ENCODE measurements at places on chromosomes 7 and 10.

- DNase-seq: no peak
Measured at GRCh38 chr10:3987143-3987974, 202.3 kb upstream of the KLF6 start.

- no peak for DNase-seq
Measured at GRCh38 chr7:22996470-22996869, 17.5 kb downstream of the HYCC1 start.

GRCh38 chr7:107138696-107139420, 29.9 kb upstream of the HBP1 start:
- DNase-seq: no peak

DNA sequence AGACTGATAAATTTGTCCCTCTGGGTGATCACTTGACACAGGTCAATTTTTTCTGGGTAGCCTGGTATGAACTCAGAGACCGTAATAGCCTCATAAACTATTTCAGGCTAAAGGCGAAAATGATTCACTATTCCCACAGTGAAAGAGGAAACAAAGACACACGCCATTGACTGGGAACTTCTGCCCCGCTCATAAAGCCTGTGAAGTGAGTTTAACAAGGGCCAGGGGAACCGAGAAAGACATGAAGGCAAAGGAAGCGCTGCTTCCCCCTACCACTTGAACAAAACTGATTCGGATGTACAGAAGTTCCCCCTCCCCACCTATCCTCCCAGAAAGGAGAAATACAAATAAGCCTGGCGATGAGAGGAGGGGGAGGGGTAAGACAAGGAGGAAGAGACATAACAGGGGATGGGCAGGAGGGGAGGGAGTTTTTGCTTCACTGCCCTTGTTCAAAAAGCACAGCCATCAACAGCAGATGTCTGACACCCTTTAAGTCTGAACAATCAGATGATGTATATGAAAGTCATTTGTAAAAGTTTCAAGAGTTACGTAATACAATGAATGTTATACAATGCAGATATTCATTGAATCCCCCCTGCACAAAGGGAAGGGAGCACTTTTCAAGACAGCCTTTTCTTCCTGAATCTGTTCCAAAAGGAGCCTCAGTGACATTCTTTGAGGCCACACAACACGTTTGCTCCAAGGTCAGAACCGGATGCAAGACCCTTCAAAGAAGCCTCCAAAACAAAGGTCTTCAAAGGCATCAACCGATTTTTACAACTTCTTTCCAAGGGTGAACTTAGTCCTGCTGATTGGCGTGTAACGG, 734 bp downstream of the ABCB4 start:
- DNase-seq: no peak

GRCh38 chr7:8063706-8064297, 95.2 kb downstream of the GLCCI1 start:
- no peak for DNase-seq

- DNase-seq: no peak
Measured at GRCh38 chr10:99329304-99329553, at the start of gene CNNM1. CNNM1 (plus strand) TSS chr10:99329356; CDS start chr10:99329388, 32 bp downstream.

DNA sequence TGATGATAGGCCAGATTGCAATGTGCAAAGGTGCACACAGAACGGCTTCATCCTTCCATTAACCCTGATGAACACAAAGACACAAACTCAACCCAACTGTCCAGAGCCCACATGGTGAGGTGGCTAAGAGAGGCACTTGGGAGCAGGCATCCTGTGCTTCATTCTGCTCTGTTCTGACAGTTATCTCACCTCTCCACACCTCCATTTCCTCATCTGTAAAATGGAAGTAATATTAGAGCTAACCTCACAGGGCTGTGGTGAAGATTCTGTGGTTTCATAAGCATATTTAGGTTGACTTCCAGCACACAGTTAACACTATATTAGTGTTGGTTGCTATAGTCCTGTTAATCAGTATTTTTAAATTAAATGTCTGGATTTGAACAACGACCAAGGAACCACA, 126.3 kb downstream of the TAX1BP1 start:
- no peak for DNase-seq

DNA sequence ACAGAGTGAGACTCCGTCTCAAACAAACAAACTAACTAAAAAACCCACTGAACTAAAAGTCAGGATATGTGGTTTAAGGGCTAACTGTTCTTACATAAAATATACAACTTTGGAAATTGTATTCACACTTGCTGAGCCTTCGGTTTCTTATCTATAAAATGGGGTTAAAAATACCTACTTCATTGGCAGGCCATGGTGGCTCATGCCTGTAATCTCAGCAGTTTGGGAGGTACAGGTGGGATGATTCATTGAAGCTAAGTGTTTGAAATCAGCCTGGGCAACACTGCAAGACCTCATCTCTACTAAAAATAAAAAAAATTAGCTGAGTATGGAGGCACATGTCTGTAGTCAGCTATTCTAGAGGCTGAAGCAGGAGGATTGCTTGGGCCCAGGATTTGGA, 115.4 kb upstream of the KLF6 start:
- DNase-seq: no peak

DNA sequence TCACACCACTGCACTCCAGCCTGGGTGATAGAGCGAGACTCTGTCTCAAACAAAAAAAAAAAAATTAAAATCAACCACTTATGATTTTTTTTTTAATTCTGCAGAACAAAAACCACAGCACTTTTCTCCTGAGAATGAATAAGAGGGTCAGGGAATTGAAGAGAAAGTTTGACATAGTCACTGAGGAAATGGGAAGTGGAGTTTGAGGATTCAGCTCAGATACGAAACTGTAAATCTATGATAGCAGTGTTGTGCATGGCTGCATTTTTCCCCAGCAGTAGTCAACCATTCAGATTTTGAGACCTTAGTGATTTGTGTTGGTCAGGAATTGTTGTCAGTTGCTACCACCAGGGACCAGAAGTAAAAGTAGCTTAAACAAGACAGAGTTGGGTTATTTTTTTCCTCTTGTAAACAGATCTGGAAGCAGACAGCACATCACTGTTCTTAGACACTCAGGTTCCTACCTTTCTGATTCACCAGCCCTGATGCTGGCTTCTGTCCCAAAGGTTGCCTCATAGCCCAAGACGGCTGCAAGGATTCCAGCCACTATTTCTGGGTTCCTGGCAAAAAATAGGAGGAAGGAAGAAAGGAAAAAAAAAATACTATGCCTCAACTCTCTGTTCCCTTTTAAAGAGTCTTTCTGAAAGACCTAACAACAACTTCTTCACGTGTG, 20.1 kb downstream of the PILRA start:
- DNase-seq: no peak

DNA sequence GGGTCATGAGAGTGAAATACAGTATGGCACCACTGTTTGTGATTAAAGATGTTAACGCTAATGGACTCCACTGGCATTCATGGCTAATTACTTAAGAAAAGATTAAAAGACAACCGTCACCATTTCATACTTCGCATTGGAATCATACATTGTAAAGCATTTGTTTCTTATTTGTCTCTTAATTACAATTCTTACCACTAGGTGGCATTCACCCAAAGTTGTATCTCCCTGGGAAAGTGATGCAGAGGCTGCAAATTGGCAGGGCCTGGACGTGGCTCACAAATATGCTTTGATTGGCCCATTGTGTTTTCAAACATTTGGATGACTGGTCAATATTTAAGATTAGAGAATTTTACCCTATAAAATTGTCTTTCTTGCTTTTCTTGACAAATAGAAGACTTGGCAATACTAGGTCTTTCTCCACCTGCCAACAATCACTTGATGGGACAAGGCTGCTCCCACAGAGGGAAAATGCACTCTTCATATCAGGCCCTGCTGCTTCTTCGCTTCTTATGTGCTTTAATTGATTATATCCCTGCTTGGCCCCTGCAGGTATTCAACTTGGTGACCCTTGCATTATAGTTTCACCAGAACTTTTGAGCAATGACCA, 72.1 kb upstream of the STARD3NL start:
- no peak for DNase-seq

GRCh38 chr7:75896803-75897327, 18.0 kb downstream of the RHBDD2 start:
- DNase-seq: no peak

DNA sequence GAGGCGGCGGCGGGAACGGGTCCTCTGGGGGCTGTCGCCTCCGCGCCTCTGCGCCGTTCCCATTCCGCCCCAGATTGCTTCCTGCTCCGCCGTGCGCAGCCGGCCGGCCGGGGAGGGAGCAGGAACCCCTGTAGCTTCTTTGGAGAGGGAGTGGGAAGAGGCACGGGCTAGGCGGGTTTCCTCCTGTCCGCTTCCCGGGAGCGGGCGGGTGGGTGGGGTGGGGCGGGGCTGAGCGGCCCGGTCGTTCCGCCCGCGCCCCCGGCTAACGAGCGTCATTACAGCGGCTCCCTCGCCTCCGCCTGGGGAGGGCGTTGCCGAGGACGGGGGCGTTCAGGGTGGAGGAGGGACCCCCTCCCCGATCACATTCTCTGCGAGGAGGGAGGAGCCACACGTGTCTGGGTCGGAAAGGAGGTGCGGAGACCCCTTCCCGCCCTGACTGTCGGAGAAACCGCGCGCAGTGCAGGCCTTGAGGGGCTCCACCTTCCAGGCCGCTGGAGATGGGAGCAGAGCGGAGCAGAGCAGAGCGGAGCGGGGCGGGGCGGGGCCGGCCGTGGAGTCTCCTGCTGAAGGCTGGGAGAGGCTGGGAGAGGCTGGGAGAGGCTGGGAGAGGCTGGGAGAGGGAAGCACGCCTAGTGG, 39.7 kb downstream of the AGAP3 start:
- no peak for DNase-seq

DNA sequence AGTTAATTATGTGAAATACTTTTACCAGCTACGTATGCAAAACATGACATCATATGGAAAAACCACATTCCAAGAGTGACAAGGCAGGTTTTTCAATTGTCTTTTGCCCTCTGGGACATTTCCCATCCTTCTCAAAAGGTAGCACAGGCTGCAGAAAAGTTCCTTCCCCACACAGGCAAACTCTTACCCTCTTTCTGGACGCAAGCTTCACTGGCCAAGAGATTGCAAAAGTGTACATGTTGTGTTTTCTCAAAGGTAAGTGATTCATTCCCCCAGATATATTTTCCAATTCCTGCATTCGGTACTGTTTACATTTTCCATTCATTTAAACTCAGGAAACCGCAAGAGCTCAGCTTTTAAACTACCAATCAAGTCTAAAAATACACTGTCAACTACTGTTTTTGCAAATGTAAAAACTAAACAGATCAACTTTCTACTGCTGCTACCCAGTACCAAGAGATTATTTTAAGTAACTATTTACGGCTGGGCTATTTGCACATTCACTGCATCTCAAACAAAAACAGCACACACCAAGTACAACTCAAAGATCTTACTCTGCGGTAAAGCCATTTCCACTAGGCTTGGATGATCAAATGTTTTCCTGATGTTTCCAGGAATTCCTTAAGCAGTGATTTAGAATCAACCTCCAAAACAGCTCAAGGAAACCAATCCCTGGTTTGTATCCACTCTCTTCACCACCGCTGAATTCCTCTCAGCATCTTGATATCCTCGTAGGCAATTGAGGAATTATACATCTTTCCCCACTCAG, 233.6 kb upstream of the CCDC6 start:
- DNase-seq: no peak

- DNase-seq: no peak
Measured at GRCh38 chr7:4916113-4916512, 32.6 kb upstream of the RADIL start.

DNA sequence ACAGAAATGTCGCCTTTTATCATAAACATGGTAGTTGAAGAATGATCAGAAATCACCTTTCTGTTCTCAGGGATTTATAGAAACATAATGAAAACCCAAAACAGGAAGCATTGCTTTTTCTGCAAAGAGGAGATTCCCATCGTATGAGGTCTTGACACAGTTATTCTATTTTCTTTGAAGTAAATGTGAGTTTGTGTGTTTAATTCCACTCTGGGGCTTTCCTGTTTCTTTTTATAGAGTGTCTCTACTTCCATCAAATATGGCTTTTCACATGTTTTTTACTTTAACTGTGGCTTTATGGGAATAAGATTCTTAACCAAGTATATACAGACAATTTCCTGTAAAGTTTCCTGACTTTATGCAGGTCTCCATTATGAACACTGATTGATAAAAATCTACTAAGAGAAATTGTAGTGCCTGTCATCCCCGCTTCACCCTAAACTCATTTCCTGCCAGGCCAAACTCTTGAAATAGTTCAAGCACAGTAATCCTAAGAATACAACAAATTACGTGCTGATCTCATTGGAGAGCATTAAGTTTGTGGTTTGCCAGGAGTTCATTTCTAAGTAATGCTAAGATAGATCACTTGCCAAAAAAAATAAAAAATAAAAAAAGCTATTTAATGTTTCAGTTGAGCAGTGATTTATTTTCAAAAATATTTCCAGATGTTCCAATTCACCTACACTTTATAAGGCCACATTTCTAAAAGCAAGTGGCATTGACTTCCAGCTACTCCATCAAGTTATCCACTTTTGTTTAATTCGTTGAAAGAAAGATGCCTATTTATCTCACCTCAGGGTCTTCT, 52.2 kb upstream of the SEC61G start:
- DNase-seq: no peak

DNA sequence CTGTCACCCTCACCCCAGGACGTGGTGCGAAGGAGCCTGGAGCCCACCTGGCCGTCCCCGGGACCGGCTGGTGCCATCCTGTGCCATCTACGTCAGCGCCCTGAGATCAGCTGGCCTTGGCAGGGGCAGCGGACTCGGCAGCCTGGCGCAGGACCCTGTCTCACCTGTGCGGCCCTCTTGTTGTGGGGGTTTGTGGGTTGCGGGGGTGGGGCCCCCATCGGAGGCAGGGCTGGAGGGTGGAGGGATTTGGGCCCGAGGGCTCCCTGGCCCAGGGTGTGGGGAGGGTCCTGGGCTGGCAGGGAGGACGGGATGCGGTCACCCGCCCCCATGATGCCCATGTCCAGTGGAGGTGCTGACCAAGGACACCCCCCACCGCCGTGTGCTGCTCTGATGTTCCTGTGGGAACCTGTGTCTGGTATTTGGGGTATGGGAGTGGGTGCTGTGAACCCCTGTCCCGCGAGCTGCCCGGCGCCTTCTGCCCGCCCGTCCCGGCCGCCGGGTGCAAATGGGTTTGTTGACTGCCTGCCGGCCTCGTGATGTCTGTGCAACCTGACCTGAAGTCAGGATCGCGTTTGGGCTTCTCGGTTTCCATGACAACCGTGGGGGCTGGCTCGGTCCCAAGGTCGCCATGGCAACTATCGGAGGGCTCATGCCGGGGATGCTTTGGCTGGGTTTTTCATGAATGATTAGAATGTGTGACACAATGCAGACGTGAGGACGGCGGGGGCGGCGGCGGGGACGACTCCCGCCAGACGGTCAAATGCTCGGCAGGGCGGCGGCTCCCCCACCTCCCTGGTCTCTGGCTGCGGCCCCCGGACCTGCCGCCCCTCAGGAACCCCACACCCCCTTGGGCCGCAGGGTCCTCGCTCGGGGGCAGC, 7.3 kb downstream of the MAFK start:
- DNase-seq: peak; percentile 71

DNA sequence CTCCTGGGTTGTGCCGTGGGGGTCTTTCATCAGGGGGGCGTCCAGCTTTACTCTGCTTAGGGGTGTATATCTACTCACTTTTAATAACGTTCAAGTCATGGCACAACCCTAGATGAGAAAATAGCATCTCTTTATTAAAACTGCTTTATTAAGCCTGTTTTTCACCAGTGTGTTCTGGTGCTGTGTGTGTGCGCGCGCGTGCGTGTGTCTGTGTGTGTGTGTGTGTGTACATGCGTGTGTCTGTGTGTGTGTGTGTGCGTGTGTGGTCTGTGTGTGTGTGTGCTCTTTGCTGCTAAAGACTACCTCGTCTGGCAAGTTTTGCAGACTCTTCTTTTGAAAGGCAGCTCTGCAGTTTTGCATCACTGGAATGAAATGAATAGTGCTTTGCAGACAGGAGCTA, 390.9 kb upstream of the MKI67 start:
- DNase-seq: no peak
